ENCODE measurements at places on chromosomes 12 and 14. TPM values are rescaled to one million over a fixed set of nuclear protein-coding genes. Genes with fewer than 3 reads are reported as not detected.

Gene CAPZA3
- not detected for total RNA-seq

Gene KRT7
- total RNA-seq = 6.6 TPM

Gene BICDL1
- 8.8 TPM for total RNA-seq

Gene ASIC1
- 0.13 TPM for total RNA-seq

Gene RNASE7
- total RNA-seq = not detected

Gene ARHGAP9
- total RNA-seq = 101 TPM

Gene OTUB2
- total RNA-seq = 0.77 TPM

Gene NOC4L
- 45.3 TPM for total RNA-seq

Gene SIVA1
- total RNA-seq = 128 TPM

Gene ZCCHC8
- 22.2 TPM for total RNA-seq

Gene KLRF1
- total RNA-seq = not detected

Gene NGB
- total RNA-seq = not detected

Gene CCDC198
- total RNA-seq = 2.6 TPM
